AG20443 (cell line): ENCODE measurements at places on chromosomes 2 and 18.

DNA sequence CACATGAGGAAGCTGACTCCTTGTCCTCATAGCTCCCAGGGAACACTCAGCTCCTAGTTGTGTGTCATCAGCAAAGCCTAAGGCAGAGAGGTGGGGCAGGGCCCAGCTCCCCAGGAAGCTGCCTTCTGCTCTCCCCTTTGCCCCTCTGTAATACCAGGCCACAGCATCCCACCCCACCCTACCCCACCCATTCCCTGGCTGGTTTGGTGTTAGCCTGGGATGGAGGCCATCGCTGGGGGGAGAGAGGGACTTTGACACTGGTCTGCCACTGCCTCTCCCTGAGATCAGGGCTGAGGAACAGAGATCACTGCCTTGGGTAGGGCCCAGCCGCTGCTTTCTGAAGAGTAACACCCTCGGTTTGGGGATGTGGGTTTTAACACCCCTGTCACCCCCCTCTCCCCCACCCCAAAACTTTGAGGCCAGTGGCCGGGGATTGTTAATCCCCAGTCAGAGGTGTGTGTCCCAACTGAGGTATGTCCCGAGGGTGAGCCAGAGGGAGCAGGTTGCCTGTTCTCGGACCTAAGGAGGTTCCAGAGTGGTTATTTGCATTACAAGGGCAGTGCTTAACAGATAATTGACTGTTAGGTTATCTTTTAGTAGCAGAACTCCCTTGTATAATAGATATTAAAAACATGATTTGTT, 41.4 kb downstream of the TET3 start:
- no peak for DNase-seq

GRCh38 chr18:51168960-51169662, 28.4 kb downstream of the MEX3C start:
- DNase-seq = no peak

DNA sequence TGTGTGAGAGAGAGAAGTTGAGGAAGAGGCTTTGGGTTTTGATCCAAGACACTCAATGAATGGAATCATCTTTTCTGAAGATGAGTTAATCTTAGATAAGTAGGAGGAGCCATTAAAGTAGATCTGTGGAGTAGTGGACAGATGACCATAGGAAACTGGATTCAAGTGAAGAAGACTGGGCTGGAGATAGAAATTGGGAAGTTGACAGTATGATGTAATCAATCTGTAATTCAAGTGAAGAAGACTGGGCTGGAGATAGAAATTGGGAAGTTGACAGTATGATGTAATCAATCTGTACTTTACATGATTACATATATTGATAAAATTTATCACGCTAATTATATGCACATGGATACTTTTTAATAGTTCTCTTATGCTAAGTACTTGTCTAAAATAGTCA, 92.8 kb downstream of the PHLPP1 start:
- DNase-seq = no peak

DNA sequence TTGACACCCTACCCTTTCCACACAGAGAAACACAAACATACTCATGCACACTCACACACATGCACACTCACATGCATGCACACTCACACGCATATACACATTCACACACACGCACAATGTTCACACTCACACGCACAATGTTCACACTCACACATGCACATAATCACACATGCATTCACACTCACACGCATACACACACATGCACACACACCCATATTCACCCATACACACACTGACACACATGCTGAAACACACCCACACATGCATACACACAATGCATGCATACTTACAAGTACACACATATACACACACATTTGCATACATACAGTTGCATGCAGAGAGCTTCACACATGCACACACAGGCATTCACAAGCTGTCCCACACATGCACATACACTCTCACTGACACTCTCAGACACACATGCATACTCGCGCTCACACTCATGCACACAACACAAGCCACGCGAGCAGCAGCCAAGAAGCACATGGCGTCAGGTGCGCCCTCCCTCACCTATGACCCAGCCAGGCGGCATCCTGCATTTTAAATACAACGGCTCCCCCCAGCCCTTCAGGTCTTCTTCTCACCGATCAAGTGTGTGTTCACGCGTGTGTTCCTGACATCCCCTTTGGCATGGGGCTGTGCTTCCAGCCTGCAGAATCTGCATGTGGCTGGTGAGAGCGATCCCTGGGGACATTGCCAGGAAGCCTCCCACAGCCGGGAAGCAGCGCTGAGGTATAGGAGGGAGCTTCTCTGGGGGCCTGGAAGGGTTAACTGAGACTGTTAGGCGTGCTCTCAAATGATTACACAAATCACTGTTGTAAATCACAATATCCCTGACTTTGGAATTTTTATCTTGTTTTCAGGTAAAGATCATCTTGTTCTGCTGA, 195.1 kb downstream of the RTP5 start:
- no peak for DNase-seq

DNA sequence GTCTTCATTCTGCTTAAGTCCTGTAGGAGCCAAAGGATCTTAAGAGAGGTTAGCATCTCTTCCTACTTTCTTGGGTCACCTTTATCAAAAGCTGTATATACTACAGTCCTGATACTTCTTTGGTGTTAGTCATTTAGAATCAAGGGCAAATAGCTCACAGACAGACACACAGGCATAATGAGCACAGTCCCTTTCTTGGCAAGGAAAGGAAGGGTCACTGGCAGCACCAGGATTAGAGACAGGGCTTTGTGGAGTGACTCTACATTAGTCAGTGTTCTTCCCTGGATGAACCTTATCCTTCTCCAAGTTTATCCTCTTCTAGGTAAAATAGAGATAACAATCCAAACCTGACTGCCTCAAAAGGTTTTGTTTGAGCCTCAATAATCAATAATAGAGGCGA, 40.0 kb upstream of the NCKAP5 start:
- no peak for DNase-seq

DNA sequence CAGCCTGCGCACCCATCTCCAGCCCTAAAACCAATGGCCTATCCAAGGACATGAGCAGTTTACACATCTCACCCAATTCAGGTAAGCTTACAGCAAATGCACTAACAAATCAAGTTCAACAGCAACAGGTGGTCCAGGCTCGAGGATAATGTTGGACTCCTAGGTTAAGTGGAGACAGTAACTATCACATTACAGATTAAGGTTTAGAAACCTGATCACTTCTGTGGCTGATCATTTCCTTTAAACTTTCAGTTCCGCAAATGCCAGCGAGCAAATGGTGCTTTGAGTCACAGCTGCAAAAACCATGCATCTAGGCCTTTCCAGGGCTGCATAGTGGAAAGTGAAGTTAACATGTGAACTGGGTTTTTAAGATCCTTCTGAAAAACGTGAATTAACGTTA, 259.4 kb downstream of the GBX2 start:
- DNase-seq = no peak

- no peak for DNase-seq
Measured at GRCh38 chr2:28746429-28747111, 5.1 kb upstream of the PPP1CB start.

DNA sequence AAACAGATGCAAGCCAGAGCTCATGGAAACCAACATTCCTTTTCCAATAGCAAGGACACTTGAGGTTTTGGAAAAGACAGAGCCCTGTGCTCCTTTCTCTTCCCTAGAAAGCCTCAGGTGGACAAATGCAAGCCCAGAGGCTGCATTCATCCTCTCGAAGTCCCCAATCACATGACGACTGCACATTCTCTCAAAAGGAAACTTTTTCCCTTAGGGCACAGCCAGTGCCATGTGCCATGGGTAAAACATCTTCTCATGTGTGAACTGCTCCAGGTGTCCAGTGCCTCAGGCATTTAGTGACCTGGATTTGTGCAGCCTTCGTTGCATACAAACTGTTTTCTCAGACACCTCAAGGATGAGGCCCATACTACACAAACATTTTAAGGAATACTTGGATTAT, 140.7 kb downstream of the LAMA1 start:
- no peak for DNase-seq

GRCh38 chr2:7609556-7609955, 692.3 kb downstream of the RNF144A start:
- no peak for DNase-seq

DNA sequence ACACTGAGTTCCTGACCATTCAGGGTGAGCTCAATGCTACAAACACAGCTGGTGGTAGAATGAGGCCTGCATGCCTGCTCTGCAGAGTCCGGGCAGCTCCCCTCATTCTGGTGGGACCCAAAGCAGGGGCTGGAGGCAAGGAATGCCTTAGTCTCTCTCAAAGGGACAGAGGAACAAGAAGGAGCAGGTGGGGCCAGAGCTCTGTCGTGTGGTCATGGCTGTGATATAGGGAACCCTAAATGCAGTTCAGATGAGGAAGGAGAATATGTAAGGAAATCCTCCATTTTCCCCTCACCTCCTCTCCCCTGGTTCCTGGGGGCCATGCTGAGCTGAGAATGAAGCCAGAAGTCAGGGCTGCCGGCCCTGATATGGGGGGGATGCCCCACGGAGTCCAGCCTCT, 334.3 kb downstream of the CYP26B1 start:
- no peak for DNase-seq

DNA sequence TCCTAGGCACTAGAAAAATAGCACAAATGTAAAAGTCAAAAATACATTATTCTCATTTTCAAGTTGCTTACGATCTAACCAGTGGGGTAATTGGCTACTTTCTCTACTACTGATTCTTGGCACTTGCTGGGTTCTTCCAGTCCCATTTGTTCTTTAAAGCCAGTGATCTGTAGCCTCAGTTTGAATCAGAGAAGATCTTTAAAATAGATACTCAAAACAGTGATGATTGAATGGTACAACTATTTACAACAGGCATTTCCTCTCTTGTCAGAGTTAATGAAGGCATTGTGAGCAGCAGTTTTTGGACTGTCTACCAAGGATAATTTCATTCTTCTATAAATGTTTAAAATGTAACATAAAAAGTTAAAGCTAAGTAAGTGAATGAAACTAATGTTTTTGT, 128.3 kb upstream of the FSIP2 start:
- no peak for DNase-seq

- DNase-seq = no peak
Measured at GRCh38 chr18:23723121-23723520, 33.9 kb downstream of the LAMA3 start.

- DNase-seq = peak; percentile 43
Measured at GRCh38 chr2:177325554-177325953, 61.0 kb upstream of the NFE2L2 start.

- peak; percentile 40 for DNase-seq
Measured at GRCh38 chr2:60560734-60561644, 7.5 kb upstream of the BCL11A start.

DNA sequence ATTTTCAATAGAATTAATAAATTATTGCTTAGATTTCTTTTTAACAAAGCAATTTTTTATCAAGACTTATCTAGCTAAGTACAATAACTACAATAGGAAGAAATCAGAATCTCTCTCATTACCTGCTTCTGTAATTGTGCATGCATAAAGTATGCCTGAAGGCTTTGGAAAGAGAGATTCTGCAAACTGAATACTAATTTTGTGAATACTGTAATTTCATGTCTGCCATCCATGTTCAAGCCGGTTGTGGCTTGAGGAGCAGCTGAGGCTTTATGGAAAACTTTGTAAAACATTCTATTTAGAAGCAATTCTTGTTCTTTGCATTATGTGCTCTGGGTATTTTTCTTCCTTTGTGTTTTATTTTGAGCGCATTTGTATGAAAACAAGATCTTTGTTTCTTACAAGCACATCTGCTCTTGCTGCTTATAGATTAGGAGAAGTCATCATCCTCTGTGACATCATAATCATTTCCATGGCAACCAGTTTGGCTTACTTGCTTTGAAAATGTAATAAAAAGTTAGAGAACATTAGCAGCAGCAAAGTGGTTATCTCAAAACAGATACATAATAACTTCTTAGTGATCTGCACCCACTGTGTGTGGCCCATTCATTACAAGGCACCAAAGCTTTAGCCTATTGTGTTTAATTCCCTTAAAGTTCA, 16.0 kb upstream of the IKZF2 start:
- DNase-seq = no peak

GRCh38 chr2:167748536-167748935, 498.9 kb downstream of the STK39 start:
- no peak for DNase-seq

DNA sequence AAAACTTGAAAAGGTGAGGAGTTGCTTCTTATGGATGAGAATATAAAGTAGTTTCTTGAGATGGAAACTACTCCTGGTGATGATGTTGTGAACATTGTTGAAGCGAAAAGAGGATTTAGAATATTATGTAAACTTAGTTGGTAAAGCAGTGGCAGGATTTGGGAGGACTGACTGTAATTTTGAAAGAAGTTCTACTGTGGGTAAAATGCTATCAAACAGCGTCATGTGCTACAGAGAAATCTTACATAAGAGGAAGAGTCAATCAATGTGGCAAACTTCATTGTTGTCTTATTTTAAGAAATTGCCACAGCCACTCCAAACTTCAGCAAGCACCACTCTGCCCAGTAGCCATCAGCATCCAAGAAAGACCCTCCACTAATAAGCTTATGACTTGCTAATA, 112.9 kb upstream of the ZEB2 start:
- no peak for DNase-seq

GRCh38 chr2:229344151-229344551, 73.1 kb upstream of the PID1 start:
- peak; percentile 71 for DNase-seq

DNA sequence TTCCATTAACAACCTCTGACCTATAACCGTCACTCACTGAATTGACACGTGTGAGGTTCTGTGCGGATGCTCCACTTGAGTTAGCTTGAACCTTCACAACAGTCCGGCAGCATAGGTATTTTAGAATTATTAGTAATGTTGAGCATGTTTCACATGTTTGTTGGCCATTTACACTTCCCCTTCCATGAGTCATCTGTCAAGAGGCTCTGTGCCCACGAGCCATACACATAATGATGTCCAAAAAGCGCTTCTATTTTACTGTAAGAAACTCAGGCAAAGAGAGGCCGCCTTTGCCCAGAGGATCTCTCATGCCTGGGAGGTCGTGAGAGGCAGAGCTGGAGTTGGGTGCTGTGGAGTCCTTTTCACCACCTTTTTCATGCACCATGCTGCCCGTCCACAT, 28.9 kb upstream of the TMEM214 start:
- DNase-seq = peak; percentile 39

GRCh38 chr2:107931412-107931811, 54.9 kb upstream of the SLC5A7 start:
- DNase-seq = no peak

- DNase-seq = no peak
Measured at GRCh38 chr2:144798034-144798433, 278.1 kb upstream of the ZEB2 start.

DNA sequence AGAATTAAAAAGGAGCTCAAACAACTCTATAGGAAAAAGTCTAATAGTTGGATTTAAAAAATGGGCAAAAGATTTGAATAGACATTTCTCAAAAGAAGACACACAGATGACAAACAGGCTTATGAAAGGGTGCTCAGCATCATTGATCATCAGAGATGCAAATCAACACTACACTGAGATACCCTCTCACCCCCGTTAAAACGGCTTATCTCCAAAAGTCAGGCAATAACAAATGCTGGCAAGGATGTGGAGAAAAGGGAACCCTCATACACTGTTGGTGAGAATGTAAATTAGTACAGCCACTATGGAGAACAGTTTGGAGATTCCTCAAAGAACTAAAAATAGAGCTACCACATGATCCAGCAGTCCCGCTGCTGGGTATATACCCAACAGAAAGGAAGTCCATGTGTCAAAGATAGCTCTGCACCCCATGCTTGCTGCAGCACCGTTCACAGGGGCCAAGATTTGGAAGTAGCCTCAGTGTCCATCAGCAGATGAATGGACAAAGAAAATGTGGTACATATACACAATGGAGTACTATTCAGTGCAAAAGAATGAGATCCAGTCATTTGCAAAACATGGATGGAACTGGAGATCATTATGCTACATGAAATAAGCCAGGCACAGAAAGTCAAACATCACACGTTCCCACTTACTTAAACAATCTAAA, 46.7 kb upstream of the B3GNT7 start:
- DNase-seq = no peak

- DNase-seq = no peak
Measured at GRCh38 chr2:16219292-16219975, 279.1 kb downstream of the MYCN start.
